Left renal pelvis (tissue), 4 donors: ENCODE measurements at places on chromosomes 13 and 19. TPM values are rescaled to one million over a fixed set of nuclear protein-coding genes. Genes with fewer than 3 reads are reported as not detected.

GPR12 gene
- not detected for polyA plus RNA-seq

ZNF878 gene
- polyA plus RNA-seq = 1.5 TPM

- no peak for DNase-seq
Measured at GRCh38 chr19:40374084-40374483, 15.9 kb downstream of the HIPK4 start.

DNA sequence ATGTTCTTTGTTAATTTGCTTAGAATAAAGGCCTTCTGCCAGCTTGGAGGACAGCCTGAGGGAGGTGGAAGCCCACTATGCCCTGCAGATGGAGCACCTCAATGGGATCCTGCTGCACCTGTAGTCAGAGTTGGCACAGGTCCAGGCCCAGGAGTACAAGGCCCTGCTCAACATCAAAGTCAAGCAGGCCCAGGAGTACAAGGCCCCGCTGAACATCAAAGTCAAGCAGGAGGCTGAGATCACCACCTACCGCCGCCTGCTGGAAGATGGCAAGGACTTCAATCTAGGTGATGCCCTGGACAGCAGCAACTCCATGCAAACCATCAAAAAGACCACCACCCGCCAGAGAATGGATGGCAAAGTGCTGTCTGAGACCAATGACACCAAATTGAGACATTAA, 41.7 kb downstream of the ZNF85 start:
- DNase-seq = no peak

DNA sequence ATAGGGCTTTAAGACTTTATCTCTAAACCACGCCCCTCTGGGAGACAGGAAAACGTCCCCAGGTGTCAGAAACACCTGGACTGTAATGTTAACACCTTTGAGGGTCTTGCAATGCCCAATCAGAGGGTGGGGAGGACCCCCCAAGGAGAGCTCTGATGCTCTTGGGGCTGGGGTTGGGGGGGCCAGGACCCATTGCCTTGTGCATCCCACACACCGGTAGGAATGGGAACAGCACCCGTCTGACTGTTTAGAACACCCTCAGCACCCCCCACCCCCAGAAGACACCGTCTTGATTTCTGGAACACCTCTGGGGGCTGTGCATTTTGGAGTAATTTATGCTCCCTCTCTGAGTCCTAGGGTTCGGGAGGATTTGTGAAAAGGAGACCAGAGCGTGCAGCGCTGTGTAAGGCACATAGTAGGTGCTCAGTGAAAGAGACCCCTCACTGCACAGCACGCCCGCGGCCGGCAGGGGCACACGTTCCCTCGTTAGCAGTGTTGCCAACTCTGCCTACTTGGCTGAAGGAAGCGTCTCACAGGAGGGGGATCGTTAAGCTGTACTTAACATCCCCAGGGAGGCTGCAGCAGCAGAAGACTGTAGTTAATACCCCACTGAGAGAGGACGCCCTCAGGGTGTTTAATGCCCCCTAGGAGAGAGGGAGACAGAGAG, 2.8 kb upstream of the ERFL start:
- DNase-seq = no peak

DNA sequence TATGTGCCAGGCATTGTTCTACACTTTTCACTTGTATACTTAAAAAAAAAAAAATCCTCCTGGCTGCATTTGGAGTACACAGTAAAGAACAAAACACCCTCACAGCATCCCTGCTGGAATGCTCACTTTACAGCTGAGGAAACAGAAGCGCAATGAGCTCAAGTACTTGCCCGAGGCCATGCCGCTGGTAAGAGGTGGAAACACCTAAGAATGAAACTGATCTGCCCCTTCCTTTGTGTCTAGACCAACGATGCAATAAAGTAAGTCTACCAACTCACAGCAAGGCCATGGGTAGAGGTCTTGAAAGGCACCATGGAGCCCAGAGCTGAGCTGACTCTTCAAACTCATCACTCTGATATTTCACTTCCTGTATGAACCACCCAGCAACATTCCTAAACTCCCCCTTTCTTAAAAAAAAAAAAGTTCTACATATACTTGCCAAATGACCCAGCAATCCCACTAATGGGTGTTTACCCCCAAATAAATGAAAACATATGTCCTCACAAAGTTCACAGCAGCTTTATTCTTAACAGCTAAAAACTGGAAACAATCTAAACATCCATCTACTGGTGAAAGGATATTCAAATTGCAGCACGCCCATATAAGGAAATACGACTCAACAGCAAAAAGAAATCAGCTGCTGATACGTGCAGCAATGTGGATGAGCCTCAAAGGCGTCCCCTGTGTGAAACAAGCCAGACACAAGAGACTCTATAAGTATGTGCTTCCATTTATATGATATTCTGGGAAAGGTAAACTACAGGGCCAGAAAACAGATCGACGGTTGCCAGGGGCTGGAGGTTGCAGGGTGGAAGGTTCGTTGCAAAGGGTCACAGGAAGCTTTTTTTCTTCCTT, 236.6 kb upstream of the MAB21L1 start:
- no peak for DNase-seq

DNA sequence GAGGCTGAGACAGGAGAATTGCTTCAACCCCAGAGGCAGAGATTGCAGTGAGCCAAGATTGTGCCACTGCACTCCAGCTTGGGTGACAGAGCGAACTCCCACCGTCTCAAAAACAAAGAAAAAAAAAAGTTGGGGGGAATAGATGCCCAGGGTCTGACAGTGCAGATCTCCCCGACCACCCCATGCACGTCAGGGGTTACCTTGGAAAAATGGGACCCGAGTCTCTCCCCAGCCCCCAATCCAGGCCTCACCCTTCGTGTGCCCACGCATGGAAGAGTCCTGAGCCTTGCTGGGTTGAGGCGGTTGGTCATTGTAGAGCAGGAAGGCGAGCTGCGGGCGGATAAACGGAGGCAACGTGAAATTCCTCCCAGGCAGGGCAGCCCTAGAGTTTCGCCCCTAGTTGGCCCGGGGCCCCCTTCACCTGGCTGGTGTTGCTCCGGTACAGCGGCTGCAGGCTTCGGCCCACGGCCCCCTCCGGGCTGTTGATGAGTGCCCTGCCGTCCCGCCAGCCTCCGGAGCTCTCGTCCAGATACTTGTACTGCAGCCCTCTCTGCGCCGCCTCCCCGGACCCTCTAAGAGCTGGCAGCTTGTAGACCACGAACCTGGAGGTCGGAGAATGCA, 588 bp downstream of the DNASE2 start:
- no peak for DNase-seq

- no peak for DNase-seq
Measured at GRCh38 chr19:11100049-11100448, 10.8 kb downstream of the LDLR start.

GRCh38 chr19:58385313-58385890, 1.7 kb upstream of the RPS5 start:
- DNase-seq = no peak

- no peak for DNase-seq
Measured at GRCh38 chr13:100589178-100589725, 663 bp upstream of the GGACT start.

- no peak for DNase-seq
Measured at GRCh38 chr19:46297700-46298478, 1.0 kb downstream of the HIF3A start.

- DNase-seq = no peak
Measured at GRCh38 chr19:30026933-30027332, 84.9 kb downstream of the URI1 start.

GRCh38 chr19:7627166-7627565, 2.2 kb downstream of the XAB2 start:
- no peak for DNase-seq
